Cerebellum (tissue), 4 donors: ENCODE measurements at places on chromosomes 1 and 21. TPM values are rescaled to one million over a fixed set of nuclear protein-coding genes. Genes with fewer than 3 reads are reported as not detected.

PLA2G5 gene
- not detected for total RNA-seq

ARHGEF2 gene
- total RNA-seq = 78.8 TPM

OR2W3 gene
- total RNA-seq = 0.73 TPM

PRKCZ gene
- total RNA-seq = 30.8 TPM

FAM167B gene
- total RNA-seq = 0.54 TPM

HES4 gene
- total RNA-seq = 14.9 TPM

MMP23B gene
- 0.64 TPM for total RNA-seq

ABCG1 gene
- 14.2 TPM for total RNA-seq

AGBL4 gene
- total RNA-seq = 8.8 TPM

C1orf94 gene
- 0.45 TPM for total RNA-seq

LEPROT gene
- total RNA-seq = 46.9 TPM

GJA8 gene
- total RNA-seq = not detected

SPRR1B gene
- not detected for total RNA-seq

CYP4B1 gene
- total RNA-seq = 0.27 TPM

AKR7A3 gene
- total RNA-seq = 2.1 TPM

EPHB2 gene
- 83.8 TPM for total RNA-seq

ELF3 gene
- total RNA-seq = 0.73 TPM

CD1C gene
- not detected for total RNA-seq

HSD11B1 gene
- total RNA-seq = not detected

SNIP1 gene
- total RNA-seq = 14.4 TPM

CCDC185 gene
- not detected for total RNA-seq

TSEN15 gene
- total RNA-seq = 33.3 TPM

CCDC190 gene
- not detected for total RNA-seq

HORMAD1 gene
- not detected for total RNA-seq

EXO1 gene
- total RNA-seq = 9.0 TPM

OR10J1 gene
- total RNA-seq = not detected
